ENCODE measurements at places on chromosomes 3 and 15.

- no peak for DNase-seq
Measured at GRCh38 chr3:1532935-1533606, 440.2 kb downstream of the CNTN6 start.

- DNase-seq = no peak
Measured at GRCh38 chr15:83928878-83929418, 275.0 kb downstream of the ADAMTSL3 start.

DNA sequence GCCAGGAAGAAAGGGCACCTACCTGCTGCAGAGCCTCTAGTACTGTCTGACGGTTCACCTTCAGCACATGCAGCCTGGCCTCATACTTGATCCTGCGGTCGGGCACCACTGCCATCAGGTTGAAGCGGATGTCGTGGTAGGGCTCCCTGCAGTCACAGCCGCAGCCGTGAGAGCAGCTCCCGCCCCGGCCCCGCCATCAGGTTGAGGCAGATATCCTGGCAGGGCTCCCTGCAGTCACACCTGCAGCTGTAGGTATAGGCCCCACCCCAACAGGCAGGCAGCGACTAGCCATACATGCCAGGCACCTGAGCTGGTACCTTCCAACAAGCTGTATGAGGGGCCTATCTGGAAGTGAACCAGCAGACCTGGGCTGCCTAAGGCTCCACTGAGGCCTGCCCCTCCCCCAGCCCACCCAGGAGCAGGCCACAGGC lies 38.7 kb downstream of the SEMA3G start:
- DNase-seq = no peak

DNA sequence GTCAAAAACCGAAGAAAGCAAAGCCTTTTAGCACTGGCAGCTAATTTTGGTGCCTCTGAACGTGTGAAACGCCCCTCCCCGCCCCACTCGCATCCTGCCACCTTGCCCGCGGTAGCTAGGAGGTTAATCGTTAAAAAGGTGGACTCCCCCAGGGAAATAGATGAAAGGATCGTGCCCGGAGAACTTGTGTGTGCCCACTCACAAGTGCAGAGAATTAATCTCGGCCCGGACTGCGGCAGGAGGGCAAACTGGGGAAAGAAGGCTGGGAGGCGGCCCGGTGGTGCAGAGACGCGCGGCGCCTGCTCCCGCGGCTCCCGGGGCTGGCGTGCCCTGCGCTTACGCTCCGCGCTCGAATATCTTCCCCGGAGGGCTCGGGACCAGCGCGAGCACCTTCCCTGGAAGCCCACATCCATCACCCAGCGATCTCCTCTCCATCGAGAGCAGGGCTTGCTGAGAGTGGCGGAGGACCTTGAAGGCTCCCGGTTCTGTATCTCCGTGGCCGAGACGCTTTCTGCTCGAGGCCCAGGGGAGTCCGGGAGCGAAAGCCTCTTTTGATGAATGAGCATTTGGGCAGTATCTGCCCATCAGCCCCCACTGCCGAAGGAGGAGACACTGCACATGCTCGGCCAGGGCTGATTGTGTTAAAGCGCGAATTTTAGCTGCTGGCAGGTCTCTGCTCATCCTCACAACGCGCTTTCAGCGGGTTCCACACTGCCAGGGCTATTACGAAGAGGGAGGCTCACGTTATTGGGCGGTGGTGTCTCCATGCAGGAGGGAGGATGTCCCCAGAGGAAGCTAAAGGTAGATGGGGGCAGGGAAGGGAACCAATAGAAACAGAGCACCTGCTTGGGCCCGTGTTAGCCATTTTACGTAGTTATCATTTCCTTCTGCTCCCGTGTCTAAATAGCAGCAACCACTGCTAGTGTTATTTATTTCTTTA lies 1.3 kb upstream of the SPTSSB start:
- no peak for DNase-seq
